ENCODE measurements at places on chromosomes 1 and 21.

- DNase-seq, result no peak
These were observed 66.0 kb downstream of the GNG4 start for GRCh38 chr1:235583511-235584001.

DNA sequence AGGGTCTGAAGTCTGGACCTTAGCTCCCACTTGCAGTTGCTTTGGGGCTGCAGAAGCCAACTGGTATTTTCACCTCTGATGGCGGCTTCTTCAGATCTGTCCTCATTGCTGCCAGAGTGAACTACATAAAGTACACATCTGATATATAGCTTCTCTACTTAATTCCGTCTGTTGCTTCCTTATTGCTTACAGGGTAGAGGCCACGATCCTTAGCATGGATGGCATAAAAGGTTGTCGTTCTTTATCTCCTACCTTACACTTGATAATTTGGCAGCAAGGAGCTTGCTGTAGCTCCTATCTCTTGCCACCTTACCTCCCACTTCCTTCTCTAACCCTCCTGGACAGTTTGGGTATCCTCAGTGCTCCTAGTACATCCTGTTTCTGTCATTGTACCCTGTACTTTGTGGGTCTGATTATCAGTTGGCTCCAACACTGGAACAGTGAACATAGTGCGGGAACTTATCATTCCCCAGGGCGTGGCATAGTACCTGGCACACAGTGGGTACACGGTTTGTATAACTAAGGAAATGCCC lies 30.9 kb upstream of the NBL1 start:
- DNase-seq, result no peak

DNA sequence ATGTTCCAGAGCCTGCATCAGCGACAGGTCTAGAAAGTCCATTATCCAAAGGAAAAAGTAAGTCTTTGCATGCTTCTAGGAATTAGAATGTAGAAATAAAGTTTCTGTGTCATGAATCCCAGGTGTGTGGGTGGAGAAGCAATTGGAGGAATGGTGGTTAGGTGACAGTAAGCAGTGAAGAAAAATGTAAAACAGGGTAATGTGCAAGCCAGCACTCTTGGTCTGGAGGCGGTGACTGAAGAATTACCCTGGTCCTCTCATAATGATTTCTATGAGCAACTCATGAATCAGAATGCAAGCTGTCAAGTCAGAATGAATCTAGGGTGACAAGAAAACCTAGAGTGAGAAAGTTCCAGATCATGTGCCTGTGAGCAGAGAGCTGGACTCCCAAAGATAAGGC lies 33.6 kb downstream of the PLPPR4 start:
- DNase-seq, result no peak

DNA sequence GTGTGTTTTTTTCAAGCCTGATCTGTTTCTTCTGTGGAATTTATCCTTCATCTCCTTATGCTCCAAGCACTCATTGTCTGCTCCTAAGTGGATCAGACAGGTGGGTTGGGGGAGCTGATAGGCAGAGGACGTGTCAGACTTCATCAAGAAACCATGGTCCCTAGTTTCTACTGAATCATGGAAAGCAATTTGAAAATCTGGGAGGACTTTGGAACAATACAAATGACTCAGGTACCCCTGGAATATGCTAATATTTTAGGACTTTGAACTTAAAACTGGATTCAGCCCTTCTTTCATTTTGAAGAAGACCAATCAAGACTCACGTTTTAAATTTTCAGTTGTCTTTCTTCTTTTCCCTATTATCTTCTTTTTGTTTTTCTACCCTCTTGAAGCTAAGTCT lies 7.7 kb downstream of the ABCG1 start:
- no peak for DNase-seq

- no peak for DNase-seq
These were observed 76.2 kb upstream of the CD34 start for GRCh38 chr1:207987164-207987563.

DNA sequence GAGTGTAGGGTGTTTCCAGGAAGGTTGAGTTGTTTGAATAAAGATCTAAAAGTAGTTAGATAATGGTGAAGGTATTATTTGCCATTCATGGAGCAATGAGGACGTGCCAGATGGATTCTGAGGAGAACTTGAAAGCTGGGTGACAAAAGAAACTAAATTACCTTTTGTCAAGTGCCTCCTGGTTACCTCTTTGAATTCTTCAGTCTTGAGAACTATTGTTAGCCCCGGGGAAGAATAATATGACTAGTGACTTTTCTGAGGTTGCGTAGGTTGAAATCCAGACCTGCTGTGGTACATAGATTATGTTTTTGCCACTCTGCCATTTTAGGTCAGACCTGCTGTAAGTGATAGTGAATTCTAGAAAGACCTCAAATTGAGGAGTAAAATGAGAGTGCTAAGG lies 11.5 kb downstream of the LAMC1 start:
- no peak for DNase-seq

DNA sequence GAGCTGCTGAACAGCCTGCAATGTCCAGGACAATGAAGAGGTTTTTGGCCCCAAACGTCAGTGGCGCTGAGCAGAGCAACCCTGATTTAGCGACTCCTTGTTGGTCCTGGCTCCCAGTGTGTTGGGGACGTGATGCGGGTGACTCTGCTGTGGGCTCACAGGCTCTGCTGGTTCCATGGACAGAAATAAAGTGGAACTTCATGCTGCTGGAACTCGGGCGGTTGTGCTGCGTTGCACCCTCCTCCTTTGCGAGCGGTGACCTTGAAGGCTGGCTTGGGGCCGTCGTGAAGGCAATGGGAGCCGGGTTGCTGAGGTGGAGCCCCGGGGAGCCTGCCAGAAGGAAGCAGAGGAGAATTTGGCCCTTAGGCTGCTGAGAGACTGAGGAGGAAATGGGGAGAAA lies 122.6 kb upstream of the C1orf174 start:
- no peak for DNase-seq

DNA sequence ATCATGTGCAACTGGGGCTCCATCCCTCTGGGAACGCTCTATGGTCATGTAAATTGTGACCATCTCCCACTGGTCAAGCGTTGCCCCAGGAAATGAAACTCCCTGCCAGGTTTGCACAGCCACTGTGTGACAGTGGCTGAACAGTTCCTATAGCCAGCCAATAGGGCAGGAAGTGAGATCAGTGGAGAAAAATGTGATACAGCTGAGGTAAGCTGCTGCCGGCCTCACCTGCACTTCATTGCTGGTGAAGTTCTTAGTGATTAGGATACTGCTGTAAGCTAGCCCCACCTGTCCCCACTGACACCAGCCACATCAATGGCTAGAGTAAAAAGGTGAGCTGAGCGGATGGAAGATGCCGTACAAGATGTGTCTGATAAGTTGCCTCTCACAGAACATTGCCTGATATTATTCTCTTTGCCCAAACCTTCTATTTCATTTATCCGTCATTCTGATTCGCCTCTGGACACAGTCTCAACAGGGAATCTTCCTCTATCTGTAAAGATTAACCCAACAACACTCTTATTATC lies 38.4 kb upstream of the CDC42BPA start:
- DNase-seq, result no peak

- no peak for DNase-seq
These were observed 38.4 kb upstream of the GPR25 start for GRCh38 chr1:200834383-200834782.

DNA sequence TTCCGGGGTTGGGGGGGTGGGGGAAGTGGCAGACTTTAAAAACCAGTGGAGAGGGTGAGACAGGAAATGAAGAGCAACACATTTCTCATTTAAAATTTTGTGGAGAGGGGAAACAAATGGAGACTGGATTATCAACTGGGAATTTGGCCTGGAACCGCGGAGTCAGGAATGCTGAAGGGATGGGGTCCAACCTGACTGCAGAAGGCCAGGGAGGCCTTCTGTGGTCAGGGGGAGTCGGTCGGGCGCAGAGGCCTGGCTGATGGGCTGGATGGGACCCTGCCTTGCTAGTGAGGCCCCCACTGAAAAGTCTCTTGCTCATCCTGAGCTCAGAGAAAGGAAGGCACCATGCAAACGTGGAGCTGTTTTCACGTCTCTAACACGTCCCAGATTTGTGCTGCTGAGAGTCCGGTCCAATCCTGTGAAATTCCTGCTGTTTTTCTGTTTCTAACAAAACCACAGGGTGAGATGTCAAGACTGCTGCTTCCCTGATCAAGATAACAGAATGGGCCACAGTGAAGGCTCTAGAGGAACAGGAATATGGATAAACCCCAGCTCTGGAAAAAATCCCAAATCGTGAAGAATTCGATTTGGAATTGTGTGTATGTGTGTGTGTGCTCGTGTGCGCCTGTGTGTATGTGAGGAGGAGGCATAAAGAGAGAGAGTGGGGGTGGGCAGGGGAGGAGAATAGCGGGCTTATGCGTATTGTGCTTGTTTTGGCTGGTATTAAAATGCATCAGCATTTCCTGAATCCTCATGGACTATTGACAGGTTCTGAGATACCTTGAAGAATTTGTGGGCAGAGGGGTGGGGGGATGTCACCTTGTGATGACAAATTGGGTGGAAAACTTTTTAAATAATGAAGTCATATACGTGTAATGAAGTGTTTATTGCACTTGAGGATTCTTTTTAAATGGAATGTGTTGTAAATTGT lies 117.4 kb downstream of the NGF start:
- no peak for DNase-seq

GRCh38 chr1:8652467-8653046 lies 164.9 kb downstream of the RERE start:
- DNase-seq, result no peak

GRCh38 chr1:246184503-246184902 lies 322.6 kb downstream of the SMYD3 start:
- DNase-seq, result no peak

- no peak for DNase-seq
These were observed 239.5 kb downstream of the RYR2 start for GRCh38 chr1:237281481-237281880.

DNA sequence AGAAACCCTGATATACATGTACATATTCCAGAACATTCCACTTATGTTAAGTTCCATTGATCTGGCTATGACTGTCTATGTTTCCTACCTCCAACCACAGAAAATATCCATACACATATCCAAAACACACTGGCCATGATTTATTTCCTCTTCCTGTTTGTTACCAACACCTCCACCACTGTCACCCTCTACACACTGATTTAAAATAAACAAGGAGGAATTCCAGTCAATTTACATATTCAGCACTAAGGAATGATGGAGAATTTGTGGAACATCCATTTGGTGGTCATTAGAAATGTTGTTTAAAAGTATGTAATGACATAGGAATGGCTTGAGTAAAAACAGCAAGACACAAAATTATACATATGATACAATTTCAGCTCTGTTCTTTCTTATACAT lies 5.5 kb upstream of the STX6 start:
- DNase-seq, result no peak

GRCh38 chr1:46613661-46614603 lies 2.7 kb downstream of the MOB3C start:
- no peak for DNase-seq

- peak; percentile 26 for DNase-seq
These were observed 699 bp upstream of the NES start for GRCh38 chr1:156677616-156678596.

DNA sequence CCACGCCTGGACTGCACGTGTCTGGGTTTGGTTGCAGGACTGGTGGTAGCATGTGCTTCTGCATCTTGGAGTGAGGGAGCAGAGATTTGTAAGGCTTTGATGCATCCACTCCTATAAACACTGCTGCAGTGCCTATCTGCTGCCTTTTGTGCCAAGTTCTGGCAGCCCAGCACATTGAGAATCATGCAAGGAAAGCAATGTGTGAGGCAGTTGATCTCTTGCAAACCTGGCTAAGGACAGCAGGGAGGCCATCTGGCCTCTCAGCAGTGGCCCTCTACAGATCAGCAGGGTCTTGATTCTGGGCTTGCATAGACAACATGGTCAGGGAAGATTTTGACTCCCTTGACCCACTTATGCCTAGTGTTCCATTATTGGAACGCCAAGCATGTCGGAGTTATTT lies 81.2 kb upstream of the COA6 start:
- no peak for DNase-seq

DNA sequence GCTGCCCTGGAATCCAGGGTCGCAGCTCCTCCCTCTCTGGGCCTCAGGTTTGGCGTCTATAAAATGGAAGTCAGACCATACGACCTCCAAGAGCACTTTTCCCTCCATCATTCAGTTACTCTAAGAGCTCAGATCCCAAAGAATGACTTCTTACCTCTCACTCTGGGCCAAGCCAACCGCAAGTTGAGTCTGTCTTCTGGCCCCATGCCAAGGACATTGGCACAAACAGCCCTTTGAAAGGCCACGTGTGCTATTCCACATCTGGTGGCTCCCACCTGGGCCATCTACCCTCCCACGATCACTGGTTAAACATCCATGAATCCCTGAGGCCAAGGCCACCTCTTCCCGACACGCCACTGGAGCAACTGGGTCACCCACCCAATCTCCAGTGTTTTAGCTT lies 12.4 kb downstream of the SLC2A7 start:
- DNase-seq, result no peak

DNA sequence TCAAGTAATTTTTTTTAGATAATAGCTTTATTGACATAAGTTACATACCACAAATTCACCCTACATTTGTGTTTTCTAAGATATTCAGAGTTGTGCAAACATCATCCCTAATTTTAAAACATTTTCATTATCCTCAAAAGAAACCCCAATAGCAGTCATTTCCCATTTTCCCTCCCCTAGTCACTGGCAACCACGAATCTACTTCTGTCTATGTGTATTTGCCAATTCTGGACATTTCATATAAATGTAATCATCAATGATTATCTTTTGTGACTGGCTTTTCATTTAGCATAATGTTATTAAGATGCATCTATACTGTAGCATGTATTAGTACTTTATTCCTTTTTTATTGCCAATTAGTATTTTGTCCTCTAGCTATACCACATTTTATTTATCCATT lies 88.8 kb upstream of the SLFNL1 start:
- no peak for DNase-seq

DNA sequence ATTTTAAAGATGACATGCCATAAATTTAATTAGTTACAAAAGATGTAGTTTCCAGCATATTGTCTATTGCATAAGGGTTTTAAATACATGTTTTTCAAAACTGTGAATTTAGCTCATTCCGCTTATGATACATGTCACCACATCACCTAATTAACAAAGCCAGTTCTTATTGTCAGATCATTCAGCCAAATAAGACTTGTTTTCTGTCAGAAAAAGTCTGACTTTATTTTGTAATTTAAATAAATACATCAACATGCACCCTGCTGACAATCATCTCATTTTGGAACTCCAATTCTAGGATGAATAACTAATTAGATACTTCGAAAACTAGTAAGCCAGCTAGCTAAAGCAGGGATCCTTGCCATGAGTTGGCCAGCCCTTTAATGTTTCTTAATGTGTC lies 110.9 kb upstream of the APP start:
- no peak for DNase-seq

GRCh38 chr1:198003468-198003867 lies 86.3 kb downstream of the LHX9 start:
- no peak for DNase-seq

DNA sequence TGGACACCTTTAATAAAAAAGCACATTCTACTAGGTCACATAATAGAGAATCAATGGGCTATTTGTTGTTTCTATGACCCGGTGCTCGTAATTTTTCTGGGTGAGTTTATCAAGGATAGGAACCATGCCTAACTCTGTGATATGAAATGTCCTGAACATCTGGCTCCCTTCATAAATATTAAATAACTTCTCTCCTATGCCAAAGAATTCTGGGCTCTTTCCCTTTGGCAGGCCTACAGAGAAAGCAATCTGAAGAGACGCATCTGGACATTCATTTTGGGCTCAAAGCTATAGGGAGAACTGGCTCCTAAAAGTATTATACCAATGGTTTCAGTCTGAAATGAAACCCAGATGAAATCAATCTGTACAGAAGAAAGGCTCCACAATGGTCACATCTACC lies 38.8 kb upstream of the ANGPTL7 start:
- DNase-seq, result no peak
